Endothelial cell of umbilical vein (primary cell): ENCODE measurements at places on chromosomes 5 and 9.

GRCh38 chr9:136667940-136668760 lies 5.4 kb downstream of the EGFL7 start:
- DNase-seq, result peak; percentile 44

DNA sequence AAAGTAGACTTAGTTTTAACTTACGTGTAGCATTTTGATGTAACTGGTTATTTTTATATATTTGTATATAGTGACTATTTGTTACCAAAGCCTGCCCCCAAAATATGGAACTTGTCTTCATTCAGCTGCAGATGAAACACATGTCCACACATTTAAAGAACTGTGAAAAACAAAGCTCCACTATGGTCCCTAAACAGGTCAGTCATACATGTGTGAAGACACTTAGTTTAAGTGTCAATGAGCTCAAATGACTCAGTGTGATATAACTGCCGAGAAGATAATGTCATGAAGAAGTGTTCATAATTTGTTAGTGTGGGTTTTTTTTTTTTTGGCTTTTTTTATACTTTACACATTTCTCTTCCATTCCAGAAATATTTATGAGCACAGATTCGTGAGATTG lies 28.2 kb downstream of the HAVCR1 start:
- DNase-seq, result no peak

GRCh38 chr9:17905781-17906175 lies 326.9 kb downstream of the SH3GL2 start:
- DNase-seq, result no peak

GRCh38 chr5:111935835-111936234 lies 178.8 kb upstream of the NREP start:
- DNase-seq, result no peak

GRCh38 chr9:84368601-84369000 lies 28.0 kb upstream of the SLC28A3 start:
- no peak for DNase-seq

DNA sequence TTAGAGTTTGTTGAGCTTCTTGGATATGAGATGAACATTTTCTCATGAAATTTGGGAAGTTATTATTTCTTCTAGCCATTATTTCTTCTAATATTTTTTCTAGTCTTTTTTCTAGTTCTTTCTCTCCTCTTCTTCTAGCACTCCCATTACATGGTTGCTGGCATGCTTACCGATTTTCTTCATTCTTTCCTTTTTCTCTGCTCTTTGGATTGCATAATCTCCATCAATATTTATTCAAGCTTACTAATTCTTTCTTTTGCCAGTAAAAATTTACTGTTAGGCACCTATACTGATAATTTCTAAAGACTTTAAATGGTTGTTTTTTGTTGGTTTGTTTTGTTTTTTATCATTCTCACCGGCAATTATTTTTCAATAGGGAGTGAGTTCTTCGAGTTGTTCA lies 114.8 kb upstream of the RASEF start:
- no peak for DNase-seq
